ENCODE measurements at places on chromosomes 3 and 15.

DNA sequence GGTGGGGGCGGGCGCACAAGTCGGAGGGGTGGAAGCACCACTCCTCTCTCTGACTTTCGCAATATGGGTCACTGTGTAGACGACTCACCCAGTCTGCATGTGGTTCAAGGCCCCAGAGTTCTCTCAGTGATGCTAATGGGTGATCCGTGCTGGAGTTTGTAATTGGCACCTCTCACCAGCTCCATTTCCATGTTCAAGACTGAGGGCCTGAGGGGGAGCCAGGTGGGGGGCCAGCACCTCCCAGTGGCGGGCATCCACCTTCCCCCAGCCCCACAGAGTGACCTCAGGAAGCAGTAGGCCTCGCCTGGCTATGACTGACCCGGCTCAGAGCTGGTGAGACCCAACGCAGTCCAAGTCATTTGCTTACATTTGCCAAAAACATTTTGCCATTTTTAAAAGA lies 230.0 kb upstream of the ST8SIA2 start:
- no peak for DNase-seq

GRCh38 chr3:141386611-141387111 lies 18.4 kb downstream of the ZBTB38 start:
- peak; percentile 84 for DNase-seq

DNA sequence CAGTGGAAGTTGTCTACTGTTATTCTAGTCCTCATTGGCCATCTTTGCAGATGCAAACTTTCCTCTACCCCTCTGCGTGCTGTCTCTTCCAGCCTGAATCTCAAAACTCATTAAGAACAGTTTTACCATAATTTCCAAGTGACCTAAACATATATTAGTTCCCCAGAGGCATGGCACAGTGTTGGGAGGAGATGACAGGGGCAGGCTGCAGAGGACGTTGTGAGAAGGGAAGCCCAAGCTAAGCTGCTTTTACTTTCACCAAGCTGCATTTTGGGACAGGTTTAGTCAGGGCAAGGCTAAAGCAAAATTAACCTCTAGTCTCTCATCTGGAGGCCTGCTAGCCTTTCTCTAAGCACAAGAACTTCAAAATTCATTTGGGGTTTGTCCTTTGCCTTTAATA lies 318.6 kb upstream of the SATB1 start:
- DNase-seq: no peak

- peak; percentile 80 for DNase-seq
These were observed 267.7 kb downstream of the XXYLT1 start for GRCh38 chr3:195003006-195003892.

DNA sequence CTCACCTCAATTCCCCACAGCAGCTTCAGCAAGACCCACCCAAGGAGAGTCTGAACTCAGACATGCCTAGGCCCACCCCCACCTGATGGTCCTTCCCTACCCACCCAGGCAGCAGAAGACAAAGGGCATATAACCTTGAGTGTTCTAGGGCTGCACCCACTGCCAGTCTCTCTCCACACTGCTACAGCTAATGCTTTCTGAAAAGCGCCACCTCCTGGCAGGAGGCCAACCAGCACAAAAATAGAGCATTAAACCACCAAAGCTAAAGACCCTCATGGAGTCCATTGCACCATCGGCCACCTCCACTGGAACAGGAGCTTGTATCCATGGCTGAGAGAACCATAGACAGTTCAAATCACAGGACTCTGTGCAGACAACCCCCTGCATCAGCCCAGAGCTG lies 11.3 kb upstream of the RPL39L start:
- DNase-seq: peak; percentile 15

Data from NCI-H69 (cell line).